ENCODE measurements at places on chromosomes 13 and 19.

DNA sequence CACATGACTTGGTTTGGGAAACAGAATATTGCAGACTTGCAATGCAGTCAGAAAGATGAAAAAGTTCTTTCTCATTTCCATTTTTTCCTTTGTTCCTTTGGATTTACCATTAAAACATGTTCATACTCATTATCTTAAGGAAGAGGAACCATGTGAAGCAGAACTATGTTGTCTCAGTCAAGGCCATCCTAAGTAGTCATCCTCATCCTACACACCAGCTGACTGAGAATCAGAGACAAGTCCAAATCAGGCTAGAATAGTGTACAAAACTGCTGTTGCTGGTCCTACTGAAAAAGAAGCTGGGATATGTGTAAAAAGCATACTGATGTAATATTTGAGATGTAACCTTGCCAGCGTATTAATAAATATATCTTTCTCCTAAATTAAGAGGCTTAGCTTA lies 433.4 kb downstream of the SLITRK5 start:
- DNase-seq, result no peak

DNA sequence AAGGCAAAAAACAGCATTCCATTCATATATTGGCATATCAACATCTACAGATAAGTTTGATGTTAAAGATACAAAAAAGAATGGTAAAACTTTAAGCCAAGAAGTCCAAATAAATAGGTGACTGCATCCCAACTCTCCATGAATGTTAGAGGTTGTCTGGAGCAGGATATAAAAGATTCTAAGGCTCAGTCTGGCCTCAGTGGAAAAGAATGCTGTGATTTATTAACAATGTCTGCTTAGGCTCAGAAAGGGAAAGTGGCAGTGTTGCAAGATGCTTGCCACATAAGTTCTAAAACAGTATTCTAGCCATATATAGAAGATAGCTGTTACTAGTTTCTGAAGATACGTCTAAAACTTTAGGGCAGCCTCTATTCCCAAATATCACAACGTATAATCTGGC lies 179.8 kb upstream of the NBEA start:
- no peak for DNase-seq

GRCh38 chr13:75660694-75661093 lies 24.6 kb downstream of the LMO7 start:
- no peak for DNase-seq

DNA sequence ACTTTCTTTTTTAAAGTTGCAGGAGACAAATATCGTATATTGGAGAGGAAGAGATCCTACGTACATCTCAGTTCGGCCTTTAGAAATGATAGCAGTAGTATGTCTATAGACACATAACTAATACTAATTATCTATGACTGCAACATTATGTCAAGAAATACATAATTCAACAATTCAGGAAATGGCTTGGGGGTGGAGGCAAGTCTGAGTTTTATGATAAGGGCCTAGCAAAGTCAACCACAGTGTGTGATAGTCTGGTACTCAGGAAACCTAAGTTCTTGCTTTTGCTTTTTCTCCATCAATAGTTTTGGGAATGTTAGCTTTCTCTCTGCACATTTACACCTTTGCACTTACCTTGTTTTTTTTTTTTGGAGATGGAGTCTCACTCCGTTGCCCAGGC lies 27.5 kb upstream of the OBI1 start:
- no peak for DNase-seq

- DNase-seq, result no peak
These were observed 11.0 kb downstream of the POLR1D start for GRCh38 chr13:27632648-27633047.

Measured in lung (tissue), 17 donors.